ENCODE measurements at places on chromosomes 12 and 14.

DNA sequence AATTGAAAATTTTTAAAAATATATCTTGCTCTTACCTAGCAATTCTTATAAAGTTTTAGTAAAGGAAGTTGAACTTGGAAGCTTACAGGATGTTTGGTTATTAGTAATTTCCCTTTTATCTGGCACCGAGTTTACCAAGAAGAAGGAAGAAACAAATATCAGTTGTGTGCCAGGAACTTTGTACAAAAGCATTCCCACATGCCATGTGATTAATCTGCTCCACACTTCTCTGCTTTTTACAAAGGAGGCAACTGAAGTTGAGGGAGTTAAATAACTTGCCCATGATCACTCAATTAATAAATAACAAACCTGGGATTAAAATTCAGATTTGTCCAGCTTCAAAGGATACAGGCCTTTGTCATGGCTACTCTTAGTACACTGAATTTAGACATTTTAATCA, 122.5 kb upstream of the BCAT1 start:
- DNase-seq: no peak

DNA sequence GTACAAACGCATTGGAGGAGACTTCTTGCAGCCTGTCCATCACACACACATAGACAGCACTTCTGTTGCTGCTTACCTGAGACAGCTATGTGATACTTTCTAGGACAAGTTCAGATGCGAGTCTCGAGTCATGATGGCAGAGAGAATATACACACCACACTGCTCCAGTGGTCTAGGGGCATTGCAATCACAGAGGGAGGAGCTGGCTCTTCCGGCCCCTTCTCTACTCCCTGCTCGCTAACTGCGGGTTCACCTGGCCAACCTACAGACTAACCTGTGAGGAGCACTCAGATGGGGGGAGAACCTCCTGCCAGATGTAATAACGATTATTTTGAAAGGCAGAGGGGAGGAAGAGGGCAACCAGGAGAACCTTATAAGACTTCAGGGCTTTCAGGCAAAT, 30.7 kb downstream of the EMP1 start:
- no peak for DNase-seq

- no peak for DNase-seq
These were observed 136.7 kb upstream of the LRIG3 start for GRCh38 chr12:59056966-59057365.

DNA sequence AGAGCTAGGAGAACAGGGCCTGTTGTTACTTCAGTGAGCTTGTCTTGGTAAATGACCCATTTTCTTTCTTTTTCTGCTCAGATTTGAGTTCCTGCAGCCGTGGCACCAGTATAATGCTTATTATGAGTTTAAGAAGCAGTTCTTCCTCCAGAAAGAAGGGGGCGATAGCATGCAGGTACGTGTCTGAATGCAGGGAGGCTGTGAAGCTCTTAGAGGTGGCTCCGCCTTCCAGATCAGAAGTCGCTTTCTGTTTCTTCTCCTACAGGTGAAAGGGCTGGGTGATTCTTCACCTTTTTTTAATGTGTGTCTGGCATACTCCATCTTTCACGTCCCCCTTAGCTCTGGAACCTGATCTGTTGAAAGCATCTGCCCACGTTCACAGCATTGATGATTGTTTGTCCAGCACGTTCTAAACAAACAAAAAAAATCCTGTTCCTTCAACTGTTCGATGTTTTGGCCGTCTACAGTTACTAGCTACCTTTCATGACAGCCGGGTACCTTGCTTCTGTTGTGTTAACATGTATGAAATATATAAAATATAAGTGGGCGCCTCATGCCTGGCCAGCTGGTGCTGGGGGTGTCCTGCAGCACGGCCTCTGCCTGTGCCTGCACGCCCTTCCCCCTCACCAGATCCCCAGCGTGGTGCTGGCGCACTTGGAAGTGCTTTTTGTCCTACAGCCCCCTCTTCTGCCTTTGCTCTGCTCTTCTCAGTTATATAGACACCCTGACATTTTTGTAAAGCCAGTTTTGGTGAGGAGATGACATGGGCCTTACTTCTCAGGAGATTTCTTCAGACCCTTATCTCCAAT, 44.6 kb downstream of the SFSWAP start:
- no peak for DNase-seq

DNA sequence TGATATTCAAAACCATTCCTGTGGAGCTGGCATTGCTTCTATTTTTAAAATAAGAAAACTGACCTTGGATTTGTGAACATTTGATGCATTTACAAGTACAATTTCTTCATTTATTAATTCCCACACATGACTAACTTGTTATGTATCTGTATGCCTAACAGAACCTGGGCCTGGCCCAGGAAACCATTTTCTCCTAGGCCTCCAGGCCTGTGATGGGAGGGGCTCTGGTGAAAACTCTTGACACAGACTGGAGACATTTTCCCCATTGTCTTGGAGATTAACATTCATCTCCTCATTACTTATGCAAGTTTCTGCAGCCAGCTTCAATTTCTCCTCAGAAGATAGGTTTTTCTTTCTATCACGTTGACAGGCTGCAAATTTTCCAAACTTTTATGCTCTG, 42.0 kb downstream of the GLIPR1L2 start:
- DNase-seq: no peak

DNA sequence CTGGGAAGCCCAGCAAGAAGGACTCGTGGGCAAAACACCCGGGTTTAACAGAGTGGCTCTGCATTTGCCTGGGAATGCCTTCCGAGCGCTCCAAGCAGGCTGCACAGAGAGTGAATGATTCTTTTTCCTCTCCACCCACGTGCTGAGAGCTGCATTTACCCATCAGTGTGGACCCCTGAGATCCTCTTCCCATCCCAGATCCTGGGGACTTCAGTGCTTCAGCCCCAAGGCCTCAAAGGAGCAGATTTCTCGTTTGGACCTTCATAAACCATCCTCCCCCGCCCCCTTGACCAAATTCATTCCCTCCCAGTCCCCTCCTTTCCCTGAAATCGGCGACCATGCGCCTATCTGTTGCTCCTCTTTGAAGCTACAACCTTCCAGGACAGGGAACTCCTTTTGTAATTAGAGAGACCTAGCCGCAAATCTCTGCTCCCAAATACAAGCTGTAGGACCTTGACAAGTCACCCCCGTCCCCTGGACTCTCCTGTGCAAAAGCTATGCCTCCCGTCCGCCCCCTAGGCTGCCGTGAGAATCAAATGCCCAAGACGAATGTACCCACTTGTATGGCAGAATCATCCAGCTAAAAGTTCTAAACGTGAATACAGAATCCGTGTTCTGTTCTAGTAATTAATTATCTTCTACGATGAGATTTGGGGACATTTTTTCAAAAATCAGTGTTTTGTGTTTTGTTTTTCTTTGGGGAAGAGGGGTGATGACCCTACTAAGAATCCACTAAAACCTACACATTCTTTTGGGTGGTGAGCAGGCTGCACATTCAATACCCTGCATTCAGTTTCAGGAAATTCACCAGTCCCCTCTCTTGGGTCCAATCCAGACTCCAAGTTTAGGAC, 8.8 kb downstream of the TBX5 start:
- DNase-seq: no peak

DNA sequence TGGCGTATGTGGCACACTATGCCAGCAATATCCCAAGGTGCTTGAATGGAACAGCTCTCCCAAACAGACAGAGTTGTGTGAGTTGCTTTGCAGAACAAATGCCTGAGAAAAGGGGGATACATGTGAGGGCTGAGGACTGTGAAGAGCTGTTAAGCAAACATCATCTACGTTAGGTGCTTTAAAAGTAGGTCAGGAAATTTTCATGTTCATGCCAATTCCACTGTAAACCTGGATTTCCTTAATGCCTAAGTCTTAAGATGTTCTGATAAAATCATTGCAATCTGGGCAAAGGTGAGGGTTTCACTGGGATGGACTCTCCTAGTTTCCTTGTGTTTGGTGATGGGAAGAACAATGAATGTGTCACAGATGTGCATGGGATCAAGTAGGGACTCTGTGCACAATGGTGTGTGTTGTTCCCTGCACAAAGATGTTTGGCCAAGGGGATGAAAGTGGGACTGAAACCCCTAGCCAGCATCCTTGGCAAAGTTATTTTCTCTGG, 227.9 kb downstream of the KTN1 start:
- no peak for DNase-seq

DNA sequence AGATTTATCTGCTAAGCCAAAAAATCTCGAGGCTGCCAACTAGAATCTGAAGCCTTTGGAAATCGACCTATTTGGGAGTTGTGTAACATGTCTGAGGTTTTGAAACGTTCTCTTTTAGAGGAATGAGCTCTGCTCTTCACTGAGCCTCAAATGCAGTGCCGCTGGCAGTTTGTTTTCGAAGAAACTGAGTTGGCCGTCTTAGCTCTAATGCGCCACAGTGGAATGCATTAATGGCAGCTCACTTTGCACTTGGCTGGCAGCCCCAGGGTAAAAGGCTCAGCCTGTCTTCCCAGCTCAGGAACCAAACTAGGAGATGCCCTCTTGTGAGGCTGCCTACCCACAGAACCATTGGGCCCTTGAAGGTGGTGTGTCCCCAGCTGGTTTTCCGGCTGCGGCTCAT, 53.8 kb downstream of the SFSWAP start:
- DNase-seq: no peak

DNA sequence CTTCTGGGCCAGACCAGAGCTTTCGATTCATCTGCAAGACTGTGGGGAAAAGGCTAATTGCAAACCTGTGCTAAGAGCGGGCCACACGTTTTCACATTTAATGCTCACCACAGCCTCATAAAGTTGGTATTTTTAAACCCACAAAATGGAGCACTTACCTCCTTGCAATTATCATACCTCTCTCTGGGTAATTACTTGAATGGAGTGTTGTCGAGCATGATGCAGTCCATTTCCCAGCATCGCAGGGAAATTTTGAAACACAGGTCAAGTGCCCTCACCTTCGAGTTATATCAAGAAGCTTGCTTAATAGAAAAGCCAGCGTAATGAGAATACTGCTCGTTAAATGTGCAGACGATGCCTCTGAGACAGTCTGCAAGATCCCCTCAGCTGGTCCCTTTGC, 8.8 kb upstream of the IFI27L2 start:
- no peak for DNase-seq

GRCh38 chr12:43836475-43836989, 651 bp downstream of the TMEM117 start:
- no peak for DNase-seq

DNA sequence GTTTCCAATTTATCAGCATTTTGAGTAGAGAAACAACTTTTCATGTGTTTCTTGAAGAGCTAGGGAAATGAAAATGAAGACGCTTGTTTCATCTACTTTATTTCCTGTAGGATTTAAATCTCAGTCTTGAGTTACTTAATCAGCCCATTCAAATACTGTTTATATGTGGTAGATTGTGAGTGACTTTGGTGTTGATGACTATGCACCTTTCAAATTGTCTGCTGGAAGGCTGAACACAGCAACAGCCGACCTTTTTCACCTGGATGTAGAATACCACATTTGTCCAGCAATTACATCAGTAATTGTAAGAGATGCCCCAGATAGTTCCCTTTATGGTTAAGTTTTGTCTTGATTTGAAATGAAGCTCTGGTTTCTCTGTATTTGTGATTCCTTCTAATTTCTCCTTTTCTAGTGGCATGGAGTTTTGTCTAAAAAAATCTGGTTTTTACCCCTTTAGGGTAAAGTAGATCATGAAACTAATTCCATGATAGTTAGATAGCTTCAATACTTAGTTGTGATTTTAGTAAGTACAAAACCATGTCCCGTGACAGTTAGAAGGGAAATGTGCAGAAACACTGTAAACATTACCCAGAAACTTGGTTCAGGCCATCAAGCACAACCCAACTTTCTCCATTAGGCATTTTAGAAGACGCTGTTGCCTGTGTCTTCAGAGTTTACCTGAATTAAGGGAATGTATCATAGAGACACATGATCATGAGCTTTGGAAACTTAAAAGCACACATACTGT, 165.0 kb downstream of the SRGAP1 start:
- DNase-seq: no peak

GRCh38 chr14:28772613-28773012, 6.0 kb downstream of the FOXG1 start:
- no peak for DNase-seq

DNA sequence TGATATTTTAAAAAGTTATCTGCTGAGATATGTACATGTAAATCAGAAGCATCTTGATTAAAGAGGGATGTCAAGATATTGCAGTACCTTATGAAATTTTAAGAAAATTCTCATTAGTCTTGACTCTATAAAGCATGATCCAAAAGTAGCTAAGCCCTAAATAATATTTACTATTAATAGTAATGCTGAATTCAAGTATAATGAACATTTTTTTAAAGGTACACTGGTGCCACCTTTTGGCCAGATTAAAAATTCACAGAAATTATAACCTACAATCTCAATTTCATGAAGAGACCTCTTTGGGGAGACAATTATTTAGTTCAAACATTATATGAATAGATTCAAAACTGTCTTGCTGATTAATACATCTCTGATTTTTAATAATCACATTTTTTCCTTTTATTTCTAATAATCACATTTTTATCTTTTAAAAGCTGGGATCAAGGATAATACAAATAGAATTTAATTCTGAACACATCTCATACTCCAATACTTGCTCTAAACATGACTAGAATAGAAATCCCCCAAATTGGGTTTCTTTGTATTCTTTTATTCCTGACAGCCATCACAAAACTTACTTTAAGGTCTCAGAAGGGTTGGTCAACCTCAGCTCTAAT, 13.4 kb downstream of the AKAP5 start:
- no peak for DNase-seq

- no peak for DNase-seq
These were observed 207.7 kb downstream of the FUT8 start for GRCh38 chr14:65620195-65620594.

- peak; percentile 83 for DNase-seq
These were observed at the start of gene IGFBP6 for GRCh38 chr12:53097564-53098353. Gene IGFBP6, plus strand, starts transcription at chr12:53097667. Its CDS starts 51 bp downstream, at chr12:53097718.

DNA sequence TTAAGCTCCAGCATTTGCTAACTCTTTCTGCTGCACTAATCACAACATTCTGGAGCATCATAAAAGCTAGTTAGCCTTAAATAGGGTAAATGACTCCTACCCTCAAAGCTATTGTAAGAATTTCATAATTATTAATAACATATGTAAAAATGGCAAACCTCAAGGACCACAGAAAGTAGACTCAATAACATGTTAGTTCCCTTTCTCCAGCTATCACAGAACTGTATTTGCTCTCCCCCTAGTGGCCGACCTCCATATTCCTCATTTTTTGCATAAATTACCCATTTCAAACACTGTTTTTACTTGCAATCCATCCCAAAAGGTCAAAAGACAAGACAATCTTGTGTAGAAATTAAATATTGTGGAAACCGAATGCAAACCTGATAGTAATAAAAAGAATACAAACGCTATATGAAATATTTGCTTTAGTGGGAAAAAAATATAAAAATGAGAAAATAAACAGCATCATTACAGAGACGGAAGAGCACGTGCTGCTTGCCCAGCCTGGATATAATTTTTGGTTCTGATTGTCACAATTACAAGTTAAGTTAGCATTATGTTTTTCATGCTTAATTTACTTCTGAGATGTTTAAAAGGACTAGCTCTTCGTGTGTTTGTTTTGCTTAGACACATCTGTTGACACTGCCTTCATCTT, 97.9 kb downstream of the RERGL start:
- DNase-seq: no peak

DNA sequence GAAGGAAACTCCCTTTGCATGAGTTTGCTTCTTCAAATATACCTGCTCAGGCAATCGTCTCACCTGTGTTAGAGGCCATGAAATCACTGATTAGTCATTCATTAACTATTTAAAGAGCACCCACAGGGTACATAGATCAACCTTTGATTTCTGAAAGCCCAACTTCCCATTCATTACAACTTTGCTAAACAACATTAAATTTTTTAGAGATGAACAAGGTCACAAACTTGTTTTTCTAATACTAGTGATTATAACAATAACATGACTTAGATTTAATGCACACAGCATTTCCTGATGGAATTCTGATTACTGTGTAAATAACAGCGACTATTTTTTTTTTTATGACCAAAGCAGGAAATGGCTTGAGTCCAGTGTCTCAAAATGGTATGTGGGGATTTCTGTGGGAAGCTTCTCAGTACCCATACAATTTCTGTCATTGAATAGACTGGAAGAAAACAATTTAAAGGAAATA, 5.4 kb upstream of the ERO1A start:
- DNase-seq: no peak

Data from stimulated activated effector memory CD8-positive, alpha-beta T cell treated with anti-CD3 and anti-CD28 coated beads, Interleukin-12 subunit alpha, Interleukin-12 subunit beta, amount 100 ng/mL, for 72 hours (primary cell).